ENCODE measurements at places on chromosomes 13 and 19.

DNA sequence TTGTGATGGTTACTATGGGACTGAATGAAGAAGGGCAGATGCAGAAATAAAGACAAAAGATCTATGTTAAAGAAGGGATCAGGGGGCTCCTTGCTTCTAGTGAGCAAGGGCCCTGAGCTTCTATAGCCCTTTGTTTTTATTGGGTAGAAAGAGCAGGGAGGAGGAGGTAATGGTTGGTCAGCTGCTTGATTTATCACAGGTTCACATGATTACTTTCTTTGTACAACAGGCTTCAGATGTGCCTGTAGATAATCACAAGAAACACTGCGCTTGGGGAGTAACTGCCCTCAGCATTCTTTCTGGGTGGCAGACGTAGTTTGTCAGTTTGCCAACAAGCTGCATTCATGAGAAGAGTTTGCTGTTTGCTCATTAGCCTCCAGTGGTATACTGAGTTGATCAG is 4.8 kb upstream of the ZNF439 start:
- no peak for DNase-seq

- DNase-seq, result no peak
These were observed 928.6 kb downstream of the UQCRFS1 start for GRCh38 chr19:28284389-28284788.

DNA sequence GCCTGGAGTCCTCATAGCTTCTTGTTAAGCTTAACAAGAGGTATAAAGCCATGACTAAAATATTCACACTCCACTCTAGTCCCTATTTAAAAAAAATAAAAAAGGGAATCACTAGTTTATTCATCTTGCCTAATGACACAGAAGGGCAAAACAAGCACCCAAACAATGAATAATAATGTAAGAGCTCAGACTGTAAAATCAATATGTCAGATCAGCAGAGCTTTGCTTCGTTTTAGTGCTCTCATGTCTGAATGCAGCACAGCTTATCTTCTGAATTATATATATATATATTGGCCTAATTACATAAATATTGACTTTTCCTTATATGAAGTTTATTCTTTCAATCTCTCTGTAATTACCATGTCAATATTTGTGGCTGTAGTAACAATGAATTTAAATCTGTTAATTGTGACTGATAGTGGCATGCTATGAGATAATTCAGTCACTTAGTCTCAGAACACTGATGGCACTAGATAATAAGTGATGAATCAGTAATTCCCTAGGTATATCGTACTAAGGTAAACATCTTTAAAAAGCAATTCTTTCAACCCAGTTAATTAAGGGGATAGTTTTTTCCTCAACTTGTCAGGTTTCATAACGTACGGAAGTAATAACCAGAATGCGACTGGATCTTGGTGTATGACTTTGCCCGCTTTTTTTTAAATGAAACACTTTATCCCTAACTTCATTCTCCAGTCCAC is 361.9 kb upstream of the GPC6 start:
- DNase-seq, result no peak

DNA sequence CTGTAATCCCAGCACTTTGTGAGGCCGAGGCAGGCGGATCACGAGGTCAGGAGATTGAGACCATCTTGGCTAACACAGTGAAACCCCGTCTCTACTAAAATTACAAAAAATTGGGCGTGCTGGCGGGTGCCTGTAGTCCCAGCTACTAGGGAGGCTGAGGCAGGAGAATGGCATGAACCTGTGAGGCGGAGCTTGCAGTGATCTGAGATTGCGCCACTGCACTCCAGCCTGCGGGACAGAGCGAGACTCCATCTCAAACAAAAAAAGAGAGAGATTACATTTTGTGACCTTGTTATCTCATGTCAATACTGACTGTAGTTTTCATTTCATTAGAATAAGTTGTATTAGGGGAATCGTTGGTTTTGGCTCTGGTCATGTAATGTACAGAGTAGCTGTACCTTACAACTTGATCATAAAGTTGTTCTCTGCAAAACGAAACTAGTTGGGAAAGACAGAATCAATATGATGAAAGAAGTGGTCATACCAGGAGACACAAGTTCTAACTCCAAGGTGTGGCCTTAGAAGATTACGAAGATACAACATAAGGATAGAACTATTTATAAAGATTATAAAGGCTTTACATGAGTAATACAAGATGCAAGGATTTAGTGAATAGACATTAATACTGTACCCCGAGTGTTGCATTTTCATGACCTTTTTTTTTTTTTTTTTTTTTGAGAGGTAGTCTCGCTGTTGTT is 15.3 kb downstream of the TMEM38A start:
- no peak for DNase-seq

DNA sequence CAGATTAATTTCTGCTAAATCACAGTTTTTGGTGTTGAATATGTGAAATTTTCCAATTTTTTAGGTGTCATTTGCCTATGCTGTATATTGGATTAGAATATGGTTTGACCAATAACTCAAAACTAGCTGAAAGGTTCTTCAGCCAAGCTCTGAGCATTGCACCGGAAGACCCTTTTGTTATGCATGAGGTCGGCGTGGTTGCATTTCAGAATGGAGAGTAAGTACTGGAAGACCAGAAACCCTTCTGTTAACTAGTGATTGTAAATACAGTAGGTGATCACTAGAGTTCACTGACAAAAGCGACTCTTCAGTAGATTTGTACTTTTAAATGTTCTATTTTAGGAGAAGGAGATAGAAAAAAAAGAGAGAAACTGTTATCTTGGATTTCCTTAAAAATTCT is 22.3 kb downstream of the CDC16 start:
- DNase-seq, result no peak

DNA sequence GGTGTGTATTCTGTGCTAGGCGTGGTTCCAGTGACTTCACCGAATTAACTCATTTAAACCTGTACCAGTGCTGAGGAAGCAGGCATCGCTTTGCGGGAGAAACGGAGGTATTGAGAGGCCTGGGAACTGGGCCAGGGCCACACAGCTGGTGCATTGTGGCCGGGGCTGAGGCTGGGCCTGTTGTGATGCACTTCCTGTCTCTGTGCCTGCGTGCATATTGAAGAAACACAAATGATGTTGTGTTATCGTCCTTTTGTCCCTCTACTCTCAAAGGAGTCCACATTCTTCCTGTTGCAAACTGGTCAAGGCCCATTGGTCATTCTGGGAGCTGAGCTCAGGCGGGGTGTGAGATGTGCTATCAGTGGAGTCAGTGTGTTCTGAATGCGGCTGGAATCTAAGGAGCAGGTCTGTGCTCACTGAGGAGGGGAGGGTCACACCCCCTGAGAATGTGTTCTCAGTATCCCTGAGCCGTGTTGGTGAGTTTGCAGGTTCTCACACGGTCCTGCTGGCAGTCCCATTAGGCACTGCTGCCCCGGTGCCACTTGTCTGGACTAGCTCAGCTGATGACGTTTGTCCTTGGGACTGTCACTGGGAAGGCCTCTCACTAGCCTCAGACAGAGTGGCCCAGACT is 62.1 kb downstream of the ARHGEF7 start:
- DNase-seq, result no peak

- DNase-seq, result no peak
These were observed 407 bp downstream of the RAB3A start for GRCh38 chr19:18203408-18203862.

GRCh38 chr13:57682128-57682716 is 50.7 kb downstream of the PCDH17 start:
- DNase-seq, result no peak

DNA sequence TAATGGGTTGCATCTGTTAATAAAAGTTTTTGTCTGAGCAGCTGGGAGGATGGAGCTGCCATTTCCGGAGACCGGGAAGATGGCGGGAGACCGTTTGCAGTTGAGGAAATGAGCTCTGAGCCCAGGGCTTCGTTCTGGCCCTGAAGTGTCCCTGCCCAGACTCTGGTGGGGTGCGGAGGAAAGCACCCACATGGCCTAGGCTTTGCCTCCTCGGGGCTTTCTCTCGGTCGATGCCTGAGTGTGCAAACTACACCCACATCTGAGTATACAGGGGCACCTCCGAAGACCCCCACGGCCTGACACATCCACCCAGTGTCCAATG is 15.6 kb upstream of the NANOS3 start:
- DNase-seq, result no peak

GRCh38 chr19:38698225-38699026 is 45.8 kb downstream of the CAPN12 start:
- no peak for DNase-seq

GRCh38 chr13:30735872-30736175 is 481 bp downstream of the ALOX5AP start:
- no peak for DNase-seq

DNA sequence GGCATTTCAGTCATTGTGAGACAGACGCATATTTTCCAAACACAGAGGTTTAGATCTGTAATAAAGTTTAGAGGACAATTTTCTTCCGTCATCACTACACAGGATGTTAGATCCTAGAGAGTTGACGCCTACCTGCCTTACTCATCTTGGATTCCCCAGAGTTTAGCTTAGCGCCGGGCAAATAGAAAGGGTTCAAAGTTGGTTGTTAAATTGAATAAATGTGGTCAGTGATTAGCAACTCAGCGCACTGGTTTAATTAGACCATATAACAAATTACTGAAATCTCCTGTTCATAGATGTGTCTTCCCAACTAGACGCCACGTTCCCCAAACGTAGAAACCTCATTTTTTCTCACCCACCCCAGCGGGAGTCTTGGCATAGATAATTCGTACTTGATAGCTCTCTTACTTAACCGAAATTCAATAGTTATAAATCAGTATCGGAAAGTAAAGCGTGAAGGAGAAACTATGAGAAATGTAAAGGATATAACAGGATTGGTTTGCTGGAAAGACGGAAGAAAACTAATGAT is 726 bp upstream of the UFM1 start:
- no peak for DNase-seq

DNA sequence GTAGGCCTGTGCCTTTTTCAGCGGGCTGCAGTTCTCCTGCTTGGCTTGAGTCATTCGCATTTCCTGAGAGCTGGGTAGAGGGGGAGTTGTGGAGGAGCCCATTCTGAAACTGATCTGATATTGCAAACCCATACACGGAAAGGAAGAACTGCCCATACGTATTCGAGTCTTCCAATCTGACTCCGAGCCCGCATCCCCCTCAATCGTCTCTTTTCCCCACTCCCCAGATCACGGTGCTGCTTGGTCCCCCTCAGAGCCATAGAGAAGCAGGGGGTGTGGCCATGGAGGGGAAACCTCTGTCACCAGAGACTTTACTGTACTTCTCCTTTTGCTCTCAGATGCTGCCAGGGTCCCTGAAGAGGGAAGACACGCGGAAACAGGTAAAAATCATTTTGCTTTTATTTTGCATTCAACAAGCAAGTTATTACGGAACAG is at the start of gene CD22:
Gene CD22, plus strand, starts transcription at position 337 of the 435 bp plus-strand sequence. CDS start 2,854 bp downstream, outside the sequence.
- DNase-seq, result no peak

DNA sequence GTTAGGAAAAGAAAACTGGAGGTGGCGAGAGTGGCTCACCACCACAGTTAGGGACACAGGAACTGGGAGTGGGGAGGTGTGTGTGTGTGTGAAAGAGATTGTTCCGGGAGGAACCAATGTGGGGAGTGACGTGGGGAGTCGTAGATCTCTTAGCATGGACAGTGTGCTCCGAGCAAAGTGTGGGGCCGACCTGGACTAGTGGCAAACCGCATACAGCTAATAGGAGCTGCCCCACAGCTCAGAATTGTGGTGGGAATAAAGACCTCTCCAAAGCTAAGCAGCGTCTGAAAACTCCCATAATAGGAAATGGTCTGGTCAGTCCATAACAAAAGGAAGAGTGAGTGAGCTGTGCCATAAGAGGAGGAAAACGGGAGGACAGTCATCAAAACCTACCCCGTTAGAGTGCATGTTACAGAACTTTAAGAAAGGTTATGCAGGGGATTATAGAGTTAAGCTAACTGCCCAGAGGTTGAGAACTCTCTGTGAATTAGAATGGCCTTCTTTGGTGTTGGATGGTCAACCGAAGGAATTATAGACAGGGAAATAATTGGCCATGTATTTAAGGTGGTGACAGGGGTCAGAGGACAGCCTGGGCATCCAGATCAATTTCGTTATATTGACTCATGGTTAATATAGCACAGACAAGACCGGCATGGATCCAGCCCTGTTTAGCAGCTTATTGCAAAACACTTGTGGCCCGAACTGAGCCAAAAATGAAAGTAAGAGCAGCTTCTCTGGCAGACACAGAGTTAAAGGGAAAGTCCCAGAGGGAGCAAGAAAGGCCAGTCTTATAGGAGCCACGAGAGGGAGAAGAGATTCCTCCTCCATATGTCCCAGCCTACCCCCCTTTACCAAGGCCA is 8.9 kb upstream of the SLC15A1 start:
- DNase-seq, result no peak

GRCh38 chr19:1424192-1424955 is 13.8 kb upstream of the RPS15 start:
- DNase-seq, result no peak

GRCh38 chr19:18284712-18285360 is 3.4 kb upstream of the JUND start:
- no peak for DNase-seq

GRCh38 chr13:76937281-76937820 is 11.0 kb upstream of the ACOD1 start:
- DNase-seq, result no peak

GRCh38 chr13:107803822-107804495 is 411.4 kb downstream of the LIG4 start:
- DNase-seq, result no peak

- no peak for DNase-seq
These were observed 1.0 kb downstream of the SPPL2B start for GRCh38 chr19:2329501-2329916.

DNA sequence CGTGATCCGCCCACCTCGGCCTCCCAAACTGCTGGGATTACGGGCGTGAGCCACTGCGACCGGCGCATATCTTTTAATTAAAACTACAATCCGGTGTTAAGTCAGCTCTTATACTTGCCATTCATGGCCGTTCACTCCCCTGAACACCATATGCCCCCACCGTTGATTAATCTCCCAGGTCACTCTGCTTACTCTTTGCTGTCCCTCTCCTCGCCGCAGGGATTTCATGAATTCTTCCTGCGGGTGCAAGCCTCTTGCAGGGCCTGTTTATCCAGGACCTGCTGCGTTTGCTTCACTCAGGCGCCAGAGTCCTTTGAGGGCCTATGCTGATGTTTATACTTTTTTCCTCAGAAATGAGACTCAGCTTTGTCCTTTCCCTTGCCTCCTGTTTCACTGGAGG is 996 bp downstream of the ERVV-2 start:
- DNase-seq, result no peak

- no peak for DNase-seq
These were observed 264.3 kb downstream of the FOXO1 start for GRCh38 chr13:40401911-40402776.

- no peak for DNase-seq
These were observed 16.9 kb upstream of the ZNF527 start for GRCh38 chr19:37353968-37354367.

DNA sequence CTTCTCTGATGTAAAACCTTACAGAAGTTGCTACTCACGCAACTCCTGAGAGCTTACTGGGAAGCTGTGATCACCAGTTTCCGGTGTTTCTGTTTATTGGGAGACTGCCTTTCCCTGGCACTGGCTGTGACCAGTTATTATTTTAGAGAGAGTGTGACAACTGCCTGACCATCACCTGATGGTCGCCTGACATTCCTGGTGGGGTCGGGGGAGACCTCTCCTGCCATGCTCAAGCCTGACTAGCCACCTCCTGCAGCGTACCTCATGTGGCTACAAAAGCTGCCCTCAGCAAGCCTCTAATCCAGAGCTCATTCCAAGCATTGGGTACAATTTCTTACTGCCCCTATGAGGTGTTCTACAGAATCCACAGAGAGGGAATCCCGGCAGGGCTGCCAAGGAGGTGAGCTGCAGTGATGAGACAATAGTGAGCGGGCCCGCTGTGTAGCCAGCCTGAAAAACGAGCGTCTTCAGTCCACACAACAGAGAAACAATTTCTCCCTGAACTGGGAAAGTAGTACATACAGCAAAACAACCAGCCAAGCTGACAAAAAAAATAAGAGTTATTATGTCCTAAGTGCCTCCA is 28.7 kb downstream of the GJA3 start:
- DNase-seq, result no peak

- no peak for DNase-seq
These were observed 4.7 kb upstream of the UBE2M start for GRCh38 chr19:58563034-58563573.

All from iPS DF 6.9 (cell line).